ENCODE measurements at places on chromosomes 4 and X. TPM values are rescaled to one million over a fixed set of nuclear protein-coding genes. Genes with fewer than 3 reads are reported as not detected.

Gene GAGE12H
- total RNA-seq: not detected

DNA sequence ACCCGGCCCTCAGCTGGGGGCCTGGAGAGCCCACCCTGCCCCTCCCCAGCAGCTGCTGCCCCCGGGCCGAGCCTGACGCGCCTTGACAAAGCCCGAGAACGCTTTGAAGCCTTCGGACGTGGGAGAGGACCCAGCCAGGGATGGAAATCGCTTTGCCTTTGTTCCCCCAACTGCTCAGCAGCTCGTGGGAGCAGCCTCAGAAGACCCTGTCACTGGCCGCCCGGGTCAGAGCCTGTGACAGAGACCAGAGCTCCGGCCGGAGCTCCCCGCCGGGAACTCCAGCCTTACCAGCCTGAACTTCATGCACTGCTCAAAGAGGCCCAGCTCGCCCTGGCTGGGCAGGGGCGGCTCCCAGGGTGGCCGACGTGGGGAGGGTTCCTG is 2.6 kb upstream of the SLC6A8 start:
- no peak for DNase-seq
- no peak overlapping the region for H3K27ac ChIP-seq
- no peak overlapping the region for H3K4me3 ChIP-seq

- H3K27me3 ChIP-seq: no peaks in the 10 kb centered on the region
- no peak overlapping the region for H3K4me3 ChIP-seq
- no peaks in the 10 kb centered on the region for H3K4me1 ChIP-seq
Observed at GRCh38 chrX:42585842-42586621, 191.9 kb downstream of the PPP1R2C start.

DNA sequence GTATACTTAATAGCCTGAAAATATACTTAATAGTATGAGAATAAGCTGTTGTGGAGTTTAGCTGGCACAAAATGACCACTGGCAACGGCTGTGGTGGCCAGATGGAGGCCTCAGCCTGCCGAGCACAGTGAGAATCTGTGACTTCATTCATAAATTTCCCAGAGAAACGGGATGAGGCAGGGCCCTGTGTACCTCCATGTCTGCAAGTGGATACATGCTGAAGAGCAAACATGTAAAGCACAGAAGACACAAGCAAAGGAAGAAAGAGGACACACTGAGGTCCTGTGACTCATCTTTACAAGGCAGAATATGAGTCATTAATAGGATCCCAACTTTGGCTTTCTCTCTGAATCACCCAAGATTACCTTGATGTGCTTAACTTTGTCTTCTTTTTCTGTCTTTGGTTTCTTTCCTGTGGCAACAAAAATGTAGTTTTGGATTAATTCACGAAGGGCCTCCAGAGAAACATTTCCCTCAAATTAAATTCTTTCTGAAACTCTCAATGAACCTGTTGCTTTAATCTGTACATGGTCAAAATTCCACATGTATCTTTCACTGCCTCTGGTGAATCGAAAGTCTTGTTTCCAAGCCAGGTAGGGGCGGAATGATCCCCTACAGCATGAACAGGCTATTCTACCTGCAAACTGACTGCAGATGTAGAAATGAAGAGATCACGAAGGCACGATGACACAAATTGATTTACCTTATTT is 56.4 kb downstream of the IRF2 start:
- no peak overlapping the region for H3K4me3 ChIP-seq
- H3K36me3 ChIP-seq: no peaks in the 10 kb centered on the region
- no peak for DNase-seq
- H3K4me1 ChIP-seq: no peaks in the 10 kb centered on the region

- no peak for DNase-seq
- H3K4me1 ChIP-seq: 0 out of 2 replicates have a peak, but pooled peaks cover 5% of the 10 kb centered on the region
- peak overlapping the region; percentile 62 for H3K4me3 ChIP-seq
- H3K27me3 ChIP-seq: no peaks in the 10 kb centered on the region
- peak overlapping the region; percentile 25 for H3K27ac ChIP-seq
Observed at GRCh38 chr4:107718351-107718965, 1.6 kb downstream of the PAPSS1 start.

GRCh38 chr4:60962286-60962685 is 237.8 kb upstream of the ADGRL3 start:
- no peak overlapping the region for H3K4me3 ChIP-seq
- no peaks in the 10 kb centered on the region for H3K27me3 ChIP-seq
- no peak overlapping the region for H3K27ac ChIP-seq
- DNase-seq: peak; percentile 43
- H3K36me3 ChIP-seq: no peaks in the 10 kb centered on the region

GRCh38 chr4:17098996-17099395 is 200.6 kb upstream of the LDB2 start:
- DNase-seq: no peak
- no peak overlapping the region for H3K4me3 ChIP-seq
- no peak overlapping the region for H3K27ac ChIP-seq
- no peaks in the 10 kb centered on the region for H3K27me3 ChIP-seq
- no peaks in the 10 kb centered on the region for H3K4me1 ChIP-seq

DNA sequence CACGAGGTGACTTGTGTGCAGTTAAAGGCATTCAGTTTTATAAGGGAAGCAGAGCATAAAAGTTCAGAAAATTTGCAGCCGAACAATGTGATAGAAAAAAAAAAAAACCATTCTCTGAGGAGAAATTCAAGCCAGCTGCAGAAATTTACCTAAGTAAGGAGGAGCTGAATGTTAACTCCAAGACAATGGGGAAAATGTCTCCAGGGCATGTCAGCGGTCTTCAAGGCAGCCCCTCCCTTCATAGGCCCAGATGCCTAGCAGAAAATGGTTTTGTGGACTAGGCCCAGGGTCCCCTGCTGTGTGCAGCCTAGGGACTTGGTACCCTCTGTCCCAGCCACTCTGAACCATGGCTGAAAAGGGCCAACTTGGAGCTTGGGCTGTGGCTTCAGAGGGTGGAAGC is 1764.0 kb downstream of the C4orf33 start:
- no peaks in the 10 kb centered on the region for H3K27me3 ChIP-seq
- no peaks in the 10 kb centered on the region for H3K4me1 ChIP-seq
- no peak overlapping the region for H3K27ac ChIP-seq

GRCh38 chr4:33116871-33117270 is 2396.7 kb downstream of the PCDH7 start:
- H3K4me3 ChIP-seq: no peak overlapping the region
- DNase-seq: no peak
- H3K4me1 ChIP-seq: no peaks in the 10 kb centered on the region
- no peaks in the 10 kb centered on the region for H3K36me3 ChIP-seq
- H3K27ac ChIP-seq: no peak overlapping the region

GRCh38 chr4:121156822-121157769 is 7.0 kb downstream of the TNIP3 start:
- peak; percentile 39 for DNase-seq
- H3K4me3 ChIP-seq: peak overlapping the region; percentile 24
- H3K27me3 ChIP-seq: no peaks in the 10 kb centered on the region
- no peaks in the 10 kb centered on the region for H3K4me1 ChIP-seq
- H3K27ac ChIP-seq: peak overlapping the region; percentile 33
- no peaks in the 10 kb centered on the region for H3K36me3 ChIP-seq

DNA sequence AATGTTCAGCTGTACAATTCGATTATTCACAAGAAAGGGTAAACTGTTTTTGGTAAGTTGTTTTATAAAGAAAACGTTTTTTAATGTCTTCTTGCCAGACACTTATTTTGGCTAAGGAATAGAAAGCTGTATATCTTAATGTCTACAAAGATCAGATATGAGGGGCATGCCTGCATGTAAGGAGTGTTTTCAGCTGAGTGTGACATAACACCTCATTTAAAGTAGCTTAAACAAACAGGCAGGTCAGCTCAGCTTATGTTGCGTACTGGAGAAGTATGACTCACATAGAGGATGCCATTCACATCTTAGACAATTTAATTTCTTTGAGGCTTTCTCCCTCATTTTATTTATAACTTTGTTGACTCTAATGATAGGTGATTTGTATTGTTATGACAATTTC is 30.4 kb downstream of the LAMTOR3 start:
- no peak for DNase-seq
- no peaks in the 10 kb centered on the region for H3K27me3 ChIP-seq
- H3K4me1 ChIP-seq: no peaks in the 10 kb centered on the region
- H3K36me3 ChIP-seq: no peaks in the 10 kb centered on the region

- DNase-seq: no peak
- no peak overlapping the region for H3K27ac ChIP-seq
- H3K4me1 ChIP-seq: no peaks in the 10 kb centered on the region
- no peak overlapping the region for H3K4me3 ChIP-seq
- no peaks in the 10 kb centered on the region for H3K36me3 ChIP-seq
Observed at GRCh38 chr4:134243742-134244713, 42.4 kb upstream of the PABPC4L start.

DNA sequence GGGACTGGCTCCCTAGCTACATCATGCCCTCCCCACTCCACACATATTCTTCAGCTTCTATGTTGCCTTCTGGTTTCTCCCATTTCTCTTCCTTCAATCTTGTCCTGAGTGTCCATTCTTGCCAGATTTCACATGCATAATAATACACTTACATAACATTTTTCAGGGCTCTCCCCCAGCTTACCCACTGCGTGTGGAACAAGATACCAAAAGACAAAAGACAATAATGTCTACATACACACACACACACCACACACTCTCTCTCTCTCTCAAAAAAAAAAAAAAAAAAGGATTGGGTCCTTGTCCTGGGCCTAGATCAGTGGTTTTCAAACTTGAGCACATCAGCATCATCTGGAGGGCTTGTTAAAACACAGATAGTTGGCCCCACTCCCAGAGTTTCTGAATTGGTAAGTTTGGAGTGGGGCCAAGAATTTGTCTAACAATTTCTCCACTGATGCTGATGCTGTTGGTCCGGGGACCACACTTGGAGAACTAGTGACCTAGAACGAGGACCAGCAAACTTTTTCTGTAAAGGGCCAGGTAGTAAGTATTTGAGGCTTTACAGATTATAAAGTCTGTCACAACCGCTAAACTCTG is 6.5 kb upstream of the SMARCA1 start:
- no peaks in the 10 kb centered on the region for H3K27me3 ChIP-seq
- DNase-seq: no peak
- H3K27ac ChIP-seq: no peak overlapping the region
- H3K4me1 ChIP-seq: no peaks in the 10 kb centered on the region
- H3K36me3 ChIP-seq: no peaks in the 10 kb centered on the region

- no peaks in the 10 kb centered on the region for H3K27me3 ChIP-seq
- H3K4me1 ChIP-seq: no peaks in the 10 kb centered on the region
- peak; percentile 31 for DNase-seq
- no peaks in the 10 kb centered on the region for H3K36me3 ChIP-seq
- H3K27ac ChIP-seq: no peak overlapping the region
Observed at GRCh38 chrX:9873952-9874351, 87.7 kb downstream of the SHROOM2 start.

Measured in Caco-2 (cell line).